ENCODE measurements at places on chromosomes 7 and 10.

DNA sequence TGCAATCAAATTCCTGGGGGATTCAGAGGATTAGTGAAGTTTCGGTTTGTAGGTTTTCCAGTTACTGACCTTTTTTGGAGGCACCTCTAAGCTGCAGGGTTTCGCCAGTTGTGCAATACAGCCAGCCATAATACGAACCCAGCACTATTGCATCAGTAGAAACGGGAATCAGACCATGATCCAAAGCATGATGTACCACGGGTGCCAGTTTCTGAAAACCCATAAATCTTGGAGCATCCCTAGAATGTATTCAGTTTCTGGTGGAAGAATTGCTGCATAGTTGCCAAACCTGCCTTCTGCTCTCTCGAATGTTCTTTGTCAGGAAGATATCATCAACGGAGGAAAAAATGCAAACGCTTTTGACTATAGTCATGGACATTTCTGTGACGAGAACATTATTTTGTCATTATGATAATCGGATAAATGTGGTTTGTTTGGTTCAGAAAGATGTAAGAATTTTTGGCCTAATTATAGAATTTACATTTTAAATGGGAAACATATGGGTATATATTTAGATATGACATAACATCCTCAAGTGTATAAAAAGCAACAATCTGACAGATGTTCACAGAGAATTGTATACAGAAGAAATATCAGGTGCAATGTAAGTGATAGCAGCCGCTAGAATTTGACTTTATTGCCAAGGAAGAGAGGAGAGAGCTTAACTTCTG is 186.2 kb upstream of the PRKCQ start:
- no peak for DNase-seq

DNA sequence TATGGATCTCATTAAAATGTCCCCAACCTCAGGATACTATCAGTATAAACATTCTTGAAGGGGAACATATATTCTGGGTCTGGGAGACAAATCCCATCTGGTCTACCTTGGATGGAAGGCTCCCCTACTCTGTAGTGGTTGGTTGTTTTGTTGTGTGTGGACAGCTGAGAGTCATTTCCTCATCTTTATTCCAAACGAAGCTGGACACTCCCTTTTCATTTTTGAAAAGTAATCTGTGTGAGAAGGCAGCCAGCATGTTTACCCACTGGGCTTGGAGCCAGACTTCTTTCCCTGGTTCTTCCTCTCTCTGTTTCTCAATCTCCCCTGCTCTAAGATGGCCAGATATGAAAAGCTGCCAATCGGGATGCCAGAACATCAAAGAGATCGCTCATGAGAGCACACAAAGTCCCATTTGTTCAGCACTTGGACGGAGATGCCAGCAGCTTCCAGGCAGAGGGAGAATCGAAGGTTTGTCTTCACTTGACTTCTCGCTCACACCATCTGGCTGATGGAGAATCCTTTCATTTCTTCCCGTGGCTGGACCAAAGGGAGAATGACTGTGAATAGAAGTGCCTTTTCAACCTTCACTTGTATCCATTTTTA is 108.1 kb upstream of the AGR3 start:
- DNase-seq, result no peak

GRCh38 chr10:4526311-4526731 is 299.7 kb upstream of the AKR1E2 start:
- no peak for DNase-seq

GRCh38 chr7:6730343-6730633 is 23.5 kb upstream of the ZNF12 start:
- no peak for DNase-seq

DNA sequence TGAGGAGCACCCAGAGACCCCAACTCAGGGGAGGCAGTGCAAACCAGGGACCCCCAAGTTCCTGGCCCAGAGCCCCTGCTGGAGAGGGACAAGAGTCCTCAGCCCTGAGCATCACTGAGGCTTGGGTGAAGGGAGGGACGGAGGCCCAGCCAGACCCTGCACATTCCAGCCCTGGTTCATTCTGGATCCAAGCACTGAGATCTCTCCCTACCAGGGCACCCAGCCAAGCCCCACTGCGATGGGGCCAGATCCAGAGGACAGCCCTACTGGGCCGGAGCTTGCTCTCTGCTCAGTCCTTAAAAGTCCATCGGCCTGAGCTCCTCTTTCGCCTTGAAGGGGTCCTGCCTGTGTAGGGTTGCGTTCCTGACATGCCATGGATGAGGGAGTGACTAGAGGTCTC is 40.5 kb upstream of the RABGEF1 start:
- DNase-seq, result no peak

DNA sequence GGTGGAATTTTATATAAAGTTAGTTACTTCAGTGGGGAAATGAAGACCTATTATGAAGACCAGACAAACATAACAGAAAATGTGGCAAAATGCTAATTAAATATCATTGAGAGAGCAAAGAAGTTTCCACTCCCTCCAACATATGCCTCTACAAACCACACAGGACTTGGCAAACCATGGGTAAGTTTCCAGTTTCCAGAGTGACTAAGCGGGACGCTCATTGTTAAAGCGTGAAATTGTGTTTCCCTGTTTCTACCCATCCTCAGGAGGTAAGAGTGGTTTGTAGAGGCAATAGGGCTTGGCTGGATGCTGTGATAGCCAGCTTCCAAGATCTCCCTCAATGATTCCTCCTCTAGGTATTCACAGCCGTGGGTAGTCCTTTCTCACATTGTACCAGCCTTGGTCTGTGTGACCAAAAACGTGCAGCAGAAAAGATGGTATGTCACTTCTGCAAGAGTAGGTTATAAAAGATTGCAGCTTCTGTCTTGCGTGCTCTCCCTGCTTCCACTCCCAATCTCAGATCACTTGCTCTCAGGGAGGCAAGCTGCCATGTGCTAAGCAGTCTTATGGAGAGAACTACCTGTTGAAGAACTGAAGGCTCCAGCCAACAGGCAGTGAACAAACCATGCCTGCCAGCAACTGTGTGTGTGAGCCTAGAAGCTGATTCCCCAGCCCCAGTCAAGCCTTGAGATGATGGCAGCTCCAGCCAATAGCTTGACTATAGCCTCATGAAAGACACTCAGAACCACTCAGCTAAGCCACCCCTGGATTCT is 35.7 kb downstream of the CBX3 start:
- DNase-seq, result no peak

DNA sequence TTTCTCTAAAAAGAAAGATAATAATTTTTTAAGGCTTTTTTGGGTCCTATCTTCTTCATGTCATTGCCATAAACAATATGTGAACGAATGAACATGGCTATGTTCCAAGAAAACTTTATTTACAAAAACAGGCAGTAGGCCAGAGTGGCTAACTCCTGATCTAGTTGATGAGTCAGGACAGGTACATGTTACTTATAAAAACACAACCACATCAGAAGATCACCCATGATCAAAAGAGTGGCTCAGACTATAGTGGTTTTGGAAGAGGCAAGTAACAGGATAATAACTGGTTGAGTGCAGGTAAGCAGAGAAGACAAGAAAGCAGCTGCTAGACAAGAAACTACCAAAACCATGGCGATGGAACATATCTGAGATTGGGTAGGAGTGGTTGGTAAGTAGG is 468.7 kb downstream of the KCNMA1 start:
- DNase-seq, result no peak

GRCh38 chr10:88926566-88927415 is 25.8 kb downstream of the ACTA2 start:
- no peak for DNase-seq

DNA sequence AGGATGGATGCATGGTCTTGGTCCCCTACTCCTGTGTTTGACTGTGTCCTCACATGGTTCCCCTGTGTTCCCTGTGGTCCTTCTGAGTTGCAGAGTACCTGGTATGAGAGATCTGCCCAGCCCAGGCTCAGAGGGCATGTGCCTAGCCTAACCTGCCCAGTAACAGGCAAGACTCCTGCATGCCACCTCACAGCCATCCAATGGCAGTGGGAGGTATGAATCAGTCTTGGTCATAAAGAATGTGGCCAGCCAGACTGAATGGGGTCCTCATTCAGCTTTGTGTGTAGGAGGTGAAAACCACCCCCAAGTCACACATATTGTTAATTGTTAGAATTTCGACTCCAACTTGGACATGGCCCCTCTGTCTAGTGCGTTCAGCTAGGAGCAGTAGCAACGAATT is 17.2 kb upstream of the GPR158 start:
- no peak for DNase-seq

All from stimulated activated CD8-positive, alpha-beta memory T cell treated with anti-CD3 and anti-CD28 coated beads, Interleukin-7, amount 100 ng/mL, for 1 hour (primary cell).